ENCODE measurements at places on chromosomes 1 and 21.
A peak's percentile ranks its signal among the peaks of the same experiment; 100 is the strongest.

DNA sequence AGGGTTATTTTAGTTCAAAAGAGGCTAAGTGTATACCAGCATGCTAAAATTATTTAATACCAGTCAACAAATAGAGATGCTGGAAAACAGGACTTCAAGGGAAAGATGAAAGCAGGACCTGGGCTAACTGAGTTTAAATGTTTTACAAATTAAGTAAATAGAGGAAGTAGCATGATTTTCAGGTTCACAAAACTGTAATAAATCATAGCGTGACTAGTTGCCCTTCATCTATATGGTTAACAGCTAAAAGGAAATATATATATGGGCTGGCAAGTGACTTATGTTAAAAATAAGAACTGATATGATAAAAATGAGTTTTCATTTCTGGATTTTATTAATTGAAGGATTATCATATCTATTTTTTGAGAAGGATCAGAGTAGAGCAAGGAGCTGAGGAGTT is 25.6 kb downstream of the DPYD start:
- DNase-seq = no peak

DNA sequence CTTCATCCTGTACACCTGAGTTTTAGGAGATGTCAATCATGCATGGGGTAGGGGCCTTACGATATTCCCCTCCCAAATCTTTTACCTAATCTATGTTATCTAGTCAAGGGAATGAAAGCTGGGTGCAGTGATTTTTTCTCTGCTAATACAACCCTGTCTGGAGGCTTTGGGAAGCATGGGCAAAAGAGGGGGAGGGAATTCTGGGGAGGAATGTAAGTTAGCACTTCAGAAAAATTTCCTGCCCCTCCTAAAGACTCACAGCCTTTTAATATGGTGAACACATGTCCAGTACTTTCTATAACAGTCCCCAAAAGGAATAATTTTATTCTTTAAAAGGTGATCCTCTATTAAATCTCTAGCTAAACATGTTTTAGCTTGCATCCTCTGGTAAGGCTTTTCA is 25.6 kb upstream of the PRELP start:
- DNase-seq = no peak

- DNase-seq = no peak
These were observed 9.8 kb downstream of the SH3GLB1 start for GRCh38 chr1:86714159-86714558.

- no peak for DNase-seq
These were observed 20.2 kb upstream of the KCNAB2 start for GRCh38 chr1:6025269-6026094.

- no peak for DNase-seq
These were observed 3.3 kb downstream of the SH3BP5L start for GRCh38 chr1:248822148-248823032.

DNA sequence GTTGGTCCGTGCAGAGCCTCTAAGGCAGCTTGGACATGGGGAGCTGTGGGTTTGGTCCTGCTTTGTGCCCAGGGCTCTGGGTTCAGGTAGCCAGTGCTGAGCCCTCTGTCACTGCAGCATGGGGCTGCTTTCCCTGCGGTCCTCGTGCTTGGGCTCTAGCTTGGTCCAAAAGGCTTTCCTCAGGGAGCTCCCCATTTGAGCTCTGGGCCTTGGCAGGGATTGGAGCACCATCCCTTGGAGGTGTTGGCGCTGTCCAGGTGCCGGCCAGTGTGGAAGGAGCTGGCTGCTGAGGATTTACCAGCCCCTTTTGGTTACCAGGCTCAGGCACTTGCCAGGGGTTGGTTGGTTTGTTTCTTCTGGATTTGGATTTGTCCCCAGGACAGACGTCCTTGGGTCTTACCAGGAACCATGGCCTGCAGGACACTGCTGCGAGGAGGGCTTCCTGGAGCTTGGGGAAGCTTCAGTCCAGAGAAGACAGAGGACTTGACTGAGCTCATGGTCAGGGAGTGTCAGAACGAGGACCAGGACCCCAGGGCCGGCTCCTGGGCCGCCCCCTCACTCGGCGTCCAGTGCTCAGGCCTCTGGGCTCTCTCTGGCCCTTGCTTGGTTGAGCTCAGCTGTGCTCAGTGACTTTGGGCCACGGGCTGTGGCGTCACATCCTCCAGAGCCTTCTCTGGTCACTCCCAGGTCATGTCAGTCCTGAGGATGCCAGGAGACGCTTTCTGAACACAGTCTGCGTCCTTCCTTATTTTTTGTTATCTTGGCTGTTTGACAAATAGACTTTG is 224.7 kb downstream of the CAMTA1 start:
- no peak for DNase-seq

DNA sequence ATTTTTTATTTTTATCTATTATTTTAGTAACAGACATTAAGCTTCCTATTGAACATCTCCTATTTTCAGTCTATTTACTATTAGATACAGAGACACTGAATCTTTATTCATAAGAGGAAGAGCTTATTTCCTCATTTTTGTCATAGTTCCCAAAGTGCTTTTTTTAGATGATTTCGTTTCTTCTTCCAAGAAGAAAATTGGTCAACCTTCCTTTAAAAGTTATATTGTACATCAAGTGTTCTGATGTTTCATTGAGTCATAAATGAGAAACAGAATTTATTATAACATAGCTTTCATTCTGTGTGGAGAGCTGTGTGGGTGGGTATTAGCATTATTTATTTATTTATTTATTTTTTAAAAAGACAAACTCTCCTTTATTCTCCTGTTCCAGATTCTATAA is 50.6 kb upstream of the BACH1 start:
- no peak for DNase-seq

DNA sequence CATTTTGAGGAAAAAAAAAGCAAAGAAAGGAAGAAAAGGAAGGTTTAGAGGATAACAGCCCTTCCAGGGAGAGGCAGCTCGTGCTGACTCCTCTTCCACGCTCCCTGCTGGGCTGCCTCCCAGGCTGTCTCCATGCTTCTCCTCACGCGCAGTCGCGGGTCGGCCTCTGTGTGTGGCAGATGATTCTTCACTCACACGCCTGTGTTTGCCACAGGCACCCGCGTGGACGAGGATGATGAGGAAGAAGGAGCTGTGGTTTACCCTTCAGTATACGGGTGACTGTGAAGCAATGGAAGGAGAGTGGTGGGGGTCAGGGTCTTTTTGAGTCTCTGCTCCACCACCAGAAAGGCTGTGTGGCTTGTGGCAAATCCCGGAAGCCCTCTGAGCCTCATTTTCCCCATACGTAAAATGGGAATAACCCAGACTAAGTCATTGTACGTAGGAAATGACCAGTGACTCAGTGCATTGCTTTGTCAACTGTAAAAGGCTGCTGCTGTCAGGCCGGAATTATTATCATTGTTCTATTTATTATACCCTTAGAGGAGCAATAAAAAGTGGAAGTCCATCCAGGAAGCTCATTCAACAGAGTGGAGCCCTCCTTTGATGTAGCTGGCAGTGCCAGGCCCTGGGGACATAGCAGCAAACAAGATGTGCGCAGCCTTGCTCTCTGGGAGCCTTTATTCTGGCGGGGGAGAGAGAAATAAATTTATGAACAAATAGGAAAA is 11.9 kb upstream of the SH2D2A start:
- no peak for DNase-seq

DNA sequence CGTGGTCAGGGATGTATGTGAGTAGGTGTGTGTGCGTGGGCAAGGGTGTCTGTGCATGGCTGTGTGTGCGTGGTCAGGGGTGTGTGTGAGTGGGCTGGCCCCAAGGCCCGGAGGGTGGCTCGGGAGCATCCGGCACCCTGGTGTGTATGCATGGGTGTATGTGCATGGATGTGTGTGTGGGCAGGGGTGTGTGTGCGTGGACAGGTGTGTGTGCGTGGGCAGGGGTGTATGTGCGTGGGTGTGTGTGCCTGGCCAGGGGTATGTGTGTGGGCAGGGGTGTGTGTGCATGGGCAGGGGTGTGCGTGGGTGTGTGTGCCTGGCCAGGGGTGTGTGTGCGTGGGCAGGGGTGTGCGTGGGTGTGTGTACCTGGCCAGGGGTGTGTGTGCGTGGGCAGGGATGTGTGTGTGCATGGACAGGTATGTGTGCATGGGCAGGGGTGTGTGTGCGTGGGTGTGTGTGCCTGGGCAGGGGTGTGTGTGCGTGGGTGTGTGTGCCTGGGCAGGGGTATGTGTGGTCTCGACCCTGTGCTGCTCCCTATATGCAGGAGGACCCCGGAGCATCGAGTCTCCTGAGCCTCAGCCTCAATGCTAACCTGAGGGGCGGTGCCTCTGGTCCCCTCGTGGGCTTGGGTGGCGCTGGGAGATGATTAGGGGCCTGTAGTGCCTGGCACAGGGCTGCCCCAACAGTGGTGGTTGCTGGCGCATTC is 16.3 kb downstream of the ARHGEF16 start:
- DNase-seq = no peak

DNA sequence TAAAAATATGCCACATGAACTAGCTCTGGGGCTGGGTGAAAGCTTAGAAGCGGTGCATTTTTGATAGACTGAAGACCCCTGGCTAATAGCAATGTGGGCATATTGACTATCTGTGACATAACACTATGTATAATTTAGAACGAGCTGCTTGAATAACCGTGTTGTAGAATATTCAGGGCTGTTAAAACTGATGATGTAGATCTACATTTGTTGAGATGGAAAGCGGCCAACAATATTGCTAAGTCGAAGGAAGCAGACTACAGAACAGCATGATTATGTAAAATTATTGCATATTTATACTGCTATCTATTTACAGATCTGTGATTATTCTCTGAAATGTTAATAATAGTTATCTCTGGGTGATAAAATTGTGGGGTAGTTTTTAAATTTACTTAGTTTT is 41.1 kb upstream of the BCL10 start:
- no peak for DNase-seq

DNA sequence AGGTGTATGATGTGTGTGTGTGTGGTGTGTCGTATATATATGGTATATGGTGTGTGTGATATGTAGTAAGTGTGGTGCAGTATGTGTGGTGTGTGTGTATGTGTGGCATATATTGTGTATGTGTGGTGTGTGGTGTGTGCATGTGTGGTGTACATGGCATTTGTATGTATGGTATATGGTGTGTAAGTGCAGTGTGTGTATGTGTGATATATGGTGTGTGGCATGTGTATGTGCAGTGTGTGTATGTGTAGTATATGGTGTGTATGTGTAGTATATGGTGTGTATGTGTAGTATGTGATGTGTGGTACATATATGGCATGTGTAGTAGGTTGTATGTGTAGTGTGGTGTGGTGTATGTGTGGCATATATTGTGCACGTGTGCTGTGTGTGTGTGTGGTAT is 74.9 kb downstream of the OLFML3 start:
- DNase-seq = no peak

DNA sequence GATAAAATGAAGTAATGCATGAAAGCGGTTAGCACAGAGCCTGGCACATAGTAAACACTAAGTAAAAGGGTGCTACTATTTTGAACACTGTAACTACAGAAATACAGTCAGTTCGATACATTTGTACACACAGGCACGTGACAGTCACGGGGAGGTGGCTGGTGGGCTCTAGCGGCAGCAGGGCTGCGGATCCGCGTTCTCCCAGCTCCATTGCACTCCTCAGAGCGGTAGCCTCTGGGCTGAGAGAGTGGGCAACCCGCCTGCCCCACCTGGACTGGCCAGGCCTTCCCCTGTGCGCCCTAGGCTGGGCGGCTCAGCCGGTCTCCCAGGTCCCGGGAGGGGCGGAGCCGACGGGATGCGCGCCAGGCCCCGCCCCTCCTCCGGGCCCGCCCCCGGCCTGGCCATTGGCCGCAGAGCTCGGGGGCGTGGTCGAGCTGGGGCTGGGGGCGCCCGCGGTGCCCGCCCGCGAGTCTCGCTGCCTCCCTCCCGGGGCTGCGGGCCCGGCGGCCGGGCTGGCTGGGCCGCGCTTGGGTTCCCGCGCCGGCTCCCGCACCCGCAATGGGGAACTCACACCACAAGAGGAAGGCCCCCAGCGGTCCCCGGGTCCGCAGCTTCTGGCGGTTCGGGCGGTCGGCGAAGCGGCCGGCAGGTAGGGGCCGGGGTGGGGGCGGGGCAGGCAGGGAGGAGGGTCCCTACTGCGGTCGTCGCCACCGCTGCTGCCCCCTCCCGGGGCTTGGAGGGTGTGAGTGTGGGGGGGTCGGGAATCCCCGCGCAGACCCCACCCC is 51.2 kb upstream of the SYNC start:
- peak; percentile 81 for DNase-seq

DNA sequence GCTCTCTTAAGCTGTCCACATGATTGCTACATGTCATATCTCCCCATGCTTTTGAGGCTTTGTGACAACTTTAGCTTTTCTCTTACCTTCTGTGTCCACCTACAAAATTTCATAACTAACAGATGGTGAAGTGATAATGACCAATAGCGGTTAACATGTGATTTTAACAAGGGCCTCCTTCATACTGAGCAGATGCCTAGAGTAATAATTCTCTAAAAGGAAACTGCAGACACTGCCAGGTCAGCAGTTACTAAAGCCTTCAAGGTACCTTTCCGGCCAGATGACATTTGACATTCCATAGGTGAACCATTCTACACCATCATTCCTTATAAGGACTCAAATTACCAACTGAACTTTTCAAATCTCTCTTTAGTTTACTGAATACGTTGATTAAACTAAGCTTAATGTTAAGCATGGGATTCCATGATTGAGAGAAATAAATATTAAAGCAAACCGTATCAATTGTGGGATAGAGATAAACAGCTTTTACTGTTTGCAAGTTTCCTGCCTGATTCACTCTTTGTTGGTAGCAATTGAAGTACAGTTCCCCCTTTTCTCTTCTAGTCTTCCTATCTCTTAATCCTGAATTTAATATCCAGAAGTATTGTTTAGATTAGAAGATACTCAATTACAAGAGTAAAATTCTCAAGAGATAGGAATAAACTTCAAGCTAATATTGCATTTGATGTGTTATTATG is 205.1 kb downstream of the PLA2G4A start:
- no peak for DNase-seq

- no peak for DNase-seq
These were observed 249.2 kb downstream of the TOMM20 start for GRCh38 chr1:234879147-234880080.

DNA sequence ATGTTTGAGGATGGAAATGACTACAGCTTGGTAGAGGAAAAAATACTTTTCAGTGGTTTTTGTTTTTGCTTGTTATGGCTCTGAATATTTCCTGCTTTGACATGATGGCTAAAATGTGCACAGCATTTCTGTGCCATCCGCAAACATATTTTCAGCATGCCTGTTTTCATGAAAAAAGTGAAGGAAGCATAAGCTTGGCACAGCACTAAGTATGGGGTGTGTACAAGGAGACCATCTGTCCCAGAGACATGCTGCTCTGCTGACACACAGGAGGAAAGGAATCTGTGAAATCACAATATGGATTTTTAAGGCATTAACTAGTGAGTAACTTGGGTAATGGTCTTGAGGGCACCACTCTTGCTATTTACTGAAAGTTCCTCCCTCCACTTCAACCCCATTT is 595.5 kb downstream of the RWDD3 start:
- DNase-seq = no peak

DNA sequence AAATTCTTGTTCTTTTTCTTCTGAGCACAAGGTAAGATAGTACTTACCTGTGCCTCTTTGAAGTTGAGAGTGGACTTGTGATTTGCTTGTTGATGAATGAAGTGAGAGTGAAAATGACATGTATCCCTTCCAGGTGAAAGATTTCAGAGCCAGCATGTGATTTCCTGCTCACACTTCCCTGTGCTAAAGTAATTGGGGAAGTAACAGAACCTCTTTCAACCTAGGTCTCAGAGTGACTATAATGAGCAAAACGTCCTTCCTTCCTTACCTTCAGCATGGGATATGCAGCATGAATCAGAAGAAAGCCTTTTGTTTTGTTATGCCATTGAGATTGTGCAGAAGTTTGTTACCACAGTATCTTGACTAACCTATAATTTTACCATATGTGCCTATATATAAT is 24.6 kb downstream of the RAVER2 start:
- no peak for DNase-seq

- DNase-seq = no peak
These were observed 18.5 kb upstream of the RAB4A start for GRCh38 chr1:229252228-229252984.

Data from kidney tubule cell (primary cell).